ENCODE measurements at places on chromosomes 5 and 9. TPM values are rescaled to one million over a fixed set of nuclear protein-coding genes. Genes with fewer than 3 reads are reported as not detected.

The INSL4 gene
- not detected for polyA plus RNA-seq

DNA sequence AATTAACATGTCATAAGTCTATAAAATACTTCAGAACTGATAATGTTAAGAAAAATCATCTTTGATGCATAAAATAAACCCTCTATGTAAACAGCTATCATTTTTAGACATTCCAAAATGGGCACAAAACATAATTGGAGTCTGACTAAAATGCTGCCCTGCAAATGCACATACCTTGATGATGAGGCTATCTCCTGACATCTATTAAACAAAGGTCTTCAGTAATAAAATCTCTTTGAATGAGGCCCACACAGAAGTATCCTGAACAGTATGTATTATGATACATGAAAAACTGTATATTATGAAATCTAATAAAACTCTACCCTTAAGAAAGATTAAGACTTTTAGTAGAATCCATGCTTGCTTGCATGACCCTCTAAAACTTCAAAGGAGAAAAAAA lies 66.1 kb downstream of the FBXL17 start:
- H3K4me3 ChIP-seq = no peak overlapping the region
- H3K27me3 ChIP-seq = no peaks in the 10 kb centered on the region
- no peak for DNase-seq
- H3K27ac ChIP-seq = no peak overlapping the region
- peaks cover 4% of the 10 kb centered on the region for H3K4me1 ChIP-seq

The N4BP3 gene
- 0.07 TPM for polyA plus RNA-seq

DNA sequence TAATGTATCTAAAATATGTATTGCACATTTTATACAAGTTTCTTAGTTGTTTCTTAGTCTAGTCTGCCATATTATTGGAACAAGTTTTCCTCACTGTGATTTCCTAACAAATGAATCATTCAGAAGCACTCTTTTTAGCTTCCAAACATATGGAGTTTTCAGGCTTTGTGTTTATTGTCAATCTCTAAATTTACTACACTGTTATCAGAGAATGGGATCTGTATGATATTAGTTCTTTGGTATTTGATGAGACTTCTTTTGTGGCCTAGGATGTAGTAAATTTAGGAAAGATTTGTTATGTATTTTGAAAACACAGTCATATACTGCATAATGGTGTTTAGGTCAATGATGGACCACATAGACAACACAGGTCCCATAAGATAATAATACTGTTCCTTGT lies 25.7 kb downstream of the SREK1IP1 start:
- peaks cover 6% of the 10 kb centered on the region for H3K36me3 ChIP-seq
- H3K4me1 ChIP-seq = peaks cover under 1% of the 10 kb centered on the region
- H3K4me3 ChIP-seq = no peak overlapping the region
- no peak overlapping the region for H3K27ac ChIP-seq
- peaks cover under 1% of the 10 kb centered on the region for H3K27me3 ChIP-seq

DNA sequence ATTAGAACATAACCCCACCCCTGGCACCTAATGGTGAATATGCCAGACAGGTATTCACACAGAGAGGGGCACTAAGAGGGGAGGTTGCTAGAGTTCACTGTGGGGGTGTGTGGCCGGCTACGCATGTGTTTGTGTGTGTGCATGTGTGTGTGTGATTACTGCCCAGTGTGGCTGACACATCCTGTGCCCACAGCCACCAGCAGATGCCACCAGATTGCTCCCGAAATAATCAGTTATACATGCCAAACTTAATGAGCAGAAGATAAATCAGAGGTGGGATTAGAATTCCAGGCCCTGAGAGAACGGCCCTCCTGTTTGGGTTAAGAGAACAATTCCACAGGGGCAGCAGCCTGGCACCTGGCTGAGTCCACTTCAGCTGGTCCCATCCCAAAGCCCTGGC lies 91.8 kb upstream of the TBCA start:
- no peak for DNase-seq
- H3K4me3 ChIP-seq = no peak overlapping the region
- H3K36me3 ChIP-seq = no peaks in the 10 kb centered on the region
- H3K4me1 ChIP-seq = no peaks in the 10 kb centered on the region

The LCP2 gene
- 87.1 TPM for polyA plus RNA-seq

DNA sequence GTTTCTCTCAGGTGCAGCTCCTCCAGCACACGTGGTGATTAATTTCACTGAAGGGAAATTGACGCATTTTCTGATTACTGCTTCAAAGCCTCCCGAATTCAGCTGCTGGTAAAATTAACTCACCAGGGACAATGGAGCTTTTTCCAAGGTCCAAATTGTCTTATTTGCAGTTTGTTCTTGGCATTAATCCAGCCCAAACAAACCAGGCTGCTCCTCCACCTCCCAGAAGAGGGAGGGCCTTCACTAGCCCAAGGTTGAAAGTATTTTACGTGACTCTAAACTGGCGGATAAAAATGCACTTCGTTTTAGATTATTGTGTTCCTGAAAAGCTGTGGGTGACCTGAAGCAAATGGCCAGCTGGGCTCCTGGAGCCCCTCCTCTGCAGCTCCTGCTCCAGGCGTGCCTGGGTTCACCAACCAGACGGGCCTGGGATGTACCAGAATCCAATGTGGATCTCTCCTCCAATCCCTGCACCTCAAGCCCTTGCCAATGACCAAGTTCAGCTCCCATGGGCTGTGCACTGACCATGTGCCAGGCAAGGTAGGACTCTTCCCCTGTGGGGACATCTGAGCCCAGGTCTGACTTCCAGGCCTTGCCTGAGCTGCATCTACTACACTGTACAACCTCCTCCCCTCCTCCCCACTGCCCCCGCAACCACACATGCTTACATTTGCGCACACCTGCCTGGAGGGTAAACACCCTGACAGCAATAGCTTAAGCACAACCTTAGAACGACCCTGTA lies 193.4 kb downstream of the CDK5RAP2 start:
- H3K27ac ChIP-seq = no peak overlapping the region
- no peak for DNase-seq
- peaks cover 11% of the 10 kb centered on the region for H3K36me3 ChIP-seq
- peaks cover 2% of the 10 kb centered on the region for H3K27me3 ChIP-seq

- H3K27ac ChIP-seq = no peak overlapping the region
- DNase-seq = no peak
- no peak overlapping the region for H3K4me3 ChIP-seq
- H3K4me1 ChIP-seq = no peaks in the 10 kb centered on the region
- no peaks in the 10 kb centered on the region for H3K36me3 ChIP-seq
- peaks cover 2% of the 10 kb centered on the region for H3K27me3 ChIP-seq
Measured at GRCh38 chr9:127153501-127153900, 31.1 kb upstream of the ANGPTL2 start.

The ITGA1 gene
- not detected for polyA plus RNA-seq

DNA sequence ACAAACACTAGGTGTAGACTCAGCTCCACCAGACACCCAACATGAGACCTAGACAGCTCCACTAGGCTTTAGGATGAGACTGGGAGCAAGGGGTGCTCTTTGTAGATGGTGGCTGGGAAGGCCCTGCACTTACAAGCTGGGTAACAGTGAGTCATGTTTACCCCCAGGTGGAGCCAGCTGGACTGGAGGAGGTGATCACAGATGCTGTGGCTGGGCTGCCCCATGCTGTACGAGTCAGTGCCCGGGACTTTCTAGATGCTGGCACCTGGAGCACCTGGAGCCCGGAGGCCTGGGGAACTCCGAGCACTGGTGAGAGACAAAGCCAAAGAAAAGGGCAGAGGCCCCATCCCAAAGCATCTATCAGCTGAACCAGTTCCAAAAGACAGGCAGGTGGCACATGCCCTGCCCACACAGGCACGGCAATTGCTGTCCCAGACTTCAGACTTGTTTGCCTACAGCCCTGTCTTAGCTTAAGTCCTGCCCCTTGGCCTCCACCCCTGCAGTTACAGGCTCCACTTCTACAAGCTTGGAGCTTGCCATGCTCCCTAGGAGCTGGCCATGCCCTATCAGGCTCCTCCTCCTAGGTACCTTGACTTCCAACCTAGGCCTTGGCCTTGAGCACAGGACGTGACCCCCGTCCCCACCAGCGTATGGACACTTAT lies 2.7 kb downstream of the CCL27 start:
- no peak overlapping the region for H3K4me3 ChIP-seq
- no peak for DNase-seq
- H3K4me1 ChIP-seq = peaks cover 7% of the 10 kb centered on the region
- H3K36me3 ChIP-seq = no peaks in the 10 kb centered on the region
- H3K27me3 ChIP-seq = peaks cover 3% of the 10 kb centered on the region
- no peak overlapping the region for H3K27ac ChIP-seq

DNA sequence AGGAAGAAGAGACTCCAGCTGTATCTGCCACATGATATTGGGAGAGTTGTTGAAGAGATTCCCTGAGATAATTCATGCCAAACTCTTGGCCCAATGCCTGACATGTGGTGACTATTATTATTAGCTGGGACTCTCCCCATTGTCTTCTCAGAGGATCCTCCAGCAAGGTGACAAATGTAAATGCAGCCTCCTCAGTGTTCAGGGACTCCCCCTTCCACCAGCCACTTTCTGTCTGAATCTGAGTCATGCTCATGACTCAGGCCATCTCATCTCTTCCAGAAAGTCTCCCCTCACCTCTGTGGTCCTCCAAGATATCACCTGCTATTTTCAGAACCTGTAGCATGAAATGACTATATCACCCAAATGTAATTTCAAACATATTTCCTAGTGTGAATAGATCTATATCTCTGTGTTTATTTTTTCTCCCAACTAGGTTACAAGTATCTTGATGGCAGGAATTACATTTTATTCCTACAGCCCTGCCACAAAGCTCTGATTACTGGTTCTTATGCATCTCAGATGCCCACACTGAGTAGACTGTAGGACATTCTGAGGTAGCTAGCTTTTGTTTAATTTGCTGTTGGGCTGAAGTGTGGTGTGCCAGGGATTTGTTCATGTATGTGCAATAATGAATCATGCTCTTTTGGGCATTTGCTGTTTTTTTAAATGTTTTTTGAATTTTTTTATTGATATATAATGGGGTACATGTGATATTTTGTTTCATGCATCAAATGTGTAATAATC lies 126.6 kb upstream of the IL12B start:
- H3K27me3 ChIP-seq = peaks cover 14% of the 10 kb centered on the region
- H3K27ac ChIP-seq = no peak overlapping the region
- H3K36me3 ChIP-seq = no peaks in the 10 kb centered on the region
- DNase-seq = no peak
- H3K4me1 ChIP-seq = peaks cover 23% of the 10 kb centered on the region
- no peak overlapping the region for H3K4me3 ChIP-seq

DNA sequence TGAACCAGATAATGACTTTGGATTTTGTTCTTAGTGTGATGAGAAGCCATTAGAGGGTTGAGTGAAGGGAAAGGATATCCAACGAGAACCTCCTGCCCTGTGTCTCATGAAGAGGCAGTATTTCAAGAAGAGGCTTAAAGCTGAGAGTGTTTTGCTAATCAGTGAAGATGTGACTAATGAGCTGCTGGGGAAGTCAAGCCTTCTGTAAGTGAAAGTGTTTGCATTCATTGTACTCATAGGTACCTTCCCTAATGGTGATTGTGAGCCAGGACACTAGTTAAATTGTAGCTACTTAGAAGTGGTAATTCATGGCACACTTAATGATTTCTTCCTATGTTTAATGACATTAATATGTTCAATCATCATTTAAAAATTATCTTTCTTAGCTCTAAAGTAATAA lies 23.7 kb downstream of the PIP5K1B start:
- no peaks in the 10 kb centered on the region for H3K36me3 ChIP-seq
- no peak overlapping the region for H3K4me3 ChIP-seq
- H3K27ac ChIP-seq = no peak overlapping the region
- DNase-seq = no peak
- no peaks in the 10 kb centered on the region for H3K4me1 ChIP-seq
- H3K27me3 ChIP-seq = peaks cover 5% of the 10 kb centered on the region

GRCh38 chr9:124392254-124392870 lies 22.9 kb downstream of the PSMB7 start:
- peaks cover 35% of the 10 kb centered on the region for H3K4me1 ChIP-seq
- no peak for DNase-seq
- H3K27ac ChIP-seq = no peak overlapping the region

DNA sequence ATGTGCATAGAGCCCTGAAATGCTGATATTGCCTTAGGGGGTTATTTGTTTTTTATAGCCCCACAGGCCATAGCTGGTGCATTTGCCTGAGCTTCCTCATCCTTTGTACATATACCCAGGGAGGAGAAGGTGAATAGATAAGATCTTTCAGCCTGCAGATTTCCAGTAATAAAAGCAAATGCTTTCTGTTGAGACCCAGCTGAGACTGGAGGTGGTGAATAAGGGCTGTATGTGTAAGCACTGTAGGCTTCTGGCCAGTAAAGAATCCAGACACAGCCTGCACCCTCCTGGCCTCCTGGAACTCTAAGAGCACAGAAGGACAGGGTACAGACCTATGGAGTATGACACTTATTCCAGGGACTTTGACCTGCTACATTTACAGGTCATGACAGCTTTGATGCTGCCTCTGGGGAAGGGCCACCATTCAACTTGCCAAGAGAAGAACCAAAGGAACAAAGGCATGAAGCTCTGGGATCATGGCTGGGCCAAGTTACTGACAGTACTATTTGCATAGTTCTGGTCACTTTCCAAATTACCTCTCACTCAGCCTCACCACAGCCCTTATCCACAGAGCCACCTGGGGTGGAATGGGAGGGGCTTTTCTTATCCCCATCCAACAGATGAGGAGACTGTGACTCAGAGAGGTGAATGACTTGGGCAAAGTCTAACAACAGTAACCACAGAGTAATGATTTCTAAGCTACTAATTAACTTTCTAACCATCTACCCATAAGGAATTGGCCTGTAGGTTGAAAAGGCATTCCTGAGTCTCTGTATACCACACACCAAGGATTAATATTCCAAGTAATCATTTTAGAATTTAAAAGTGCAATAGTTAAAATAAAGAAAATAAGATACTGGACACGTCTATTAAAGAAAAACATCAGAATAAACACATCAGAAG lies 604.5 kb upstream of the KLF4 start:
- H3K4me1 ChIP-seq = no peaks in the 10 kb centered on the region
- no peak overlapping the region for H3K4me3 ChIP-seq
- DNase-seq = no peak

DNA sequence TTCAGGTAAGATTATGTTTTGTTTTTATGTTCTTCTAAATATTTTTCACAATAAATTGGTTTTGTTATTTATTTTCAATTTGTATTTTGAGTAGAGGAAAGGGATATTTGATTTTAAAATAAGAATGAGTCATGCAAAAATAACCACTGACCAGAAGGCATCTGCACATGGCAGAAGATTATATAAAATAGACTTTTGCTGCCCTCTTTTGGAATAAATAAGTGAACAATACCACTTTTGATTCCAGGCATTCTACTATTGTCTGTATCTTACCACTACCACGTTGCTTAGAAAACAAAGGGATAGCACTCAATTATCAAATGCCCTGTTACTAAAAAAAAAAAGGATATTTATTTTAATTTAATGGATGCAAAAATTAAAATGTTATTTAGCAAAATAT lies 227.3 kb upstream of the ITGA1 start:
- no peaks in the 10 kb centered on the region for H3K27me3 ChIP-seq
- no peak overlapping the region for H3K27ac ChIP-seq
- H3K4me1 ChIP-seq = no peaks in the 10 kb centered on the region
- no peak for DNase-seq

DNA sequence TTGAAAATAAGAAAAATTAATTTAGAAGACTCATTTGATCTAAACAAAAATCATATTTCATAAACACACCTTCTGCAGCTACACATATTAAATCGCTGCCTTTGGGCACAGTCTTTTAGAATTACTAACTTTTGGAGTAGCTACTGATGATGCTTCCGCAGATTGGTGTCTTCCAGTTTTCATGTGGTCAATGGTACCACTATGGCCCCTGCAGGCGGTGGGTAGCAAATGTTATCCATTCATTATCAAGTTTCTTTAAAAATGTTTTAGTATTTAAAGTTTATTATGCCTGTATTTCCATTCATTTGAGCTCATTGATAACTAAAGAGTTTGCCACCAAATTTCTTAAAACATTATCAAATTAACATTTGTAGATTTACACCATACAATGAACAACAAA lies 122.9 kb upstream of the GRAMD2B start:
- no peaks in the 10 kb centered on the region for H3K36me3 ChIP-seq
- H3K27ac ChIP-seq = no peak overlapping the region
- no peak overlapping the region for H3K4me3 ChIP-seq
